ENCODE measurements at places on chromosomes 4 and X.

DNA sequence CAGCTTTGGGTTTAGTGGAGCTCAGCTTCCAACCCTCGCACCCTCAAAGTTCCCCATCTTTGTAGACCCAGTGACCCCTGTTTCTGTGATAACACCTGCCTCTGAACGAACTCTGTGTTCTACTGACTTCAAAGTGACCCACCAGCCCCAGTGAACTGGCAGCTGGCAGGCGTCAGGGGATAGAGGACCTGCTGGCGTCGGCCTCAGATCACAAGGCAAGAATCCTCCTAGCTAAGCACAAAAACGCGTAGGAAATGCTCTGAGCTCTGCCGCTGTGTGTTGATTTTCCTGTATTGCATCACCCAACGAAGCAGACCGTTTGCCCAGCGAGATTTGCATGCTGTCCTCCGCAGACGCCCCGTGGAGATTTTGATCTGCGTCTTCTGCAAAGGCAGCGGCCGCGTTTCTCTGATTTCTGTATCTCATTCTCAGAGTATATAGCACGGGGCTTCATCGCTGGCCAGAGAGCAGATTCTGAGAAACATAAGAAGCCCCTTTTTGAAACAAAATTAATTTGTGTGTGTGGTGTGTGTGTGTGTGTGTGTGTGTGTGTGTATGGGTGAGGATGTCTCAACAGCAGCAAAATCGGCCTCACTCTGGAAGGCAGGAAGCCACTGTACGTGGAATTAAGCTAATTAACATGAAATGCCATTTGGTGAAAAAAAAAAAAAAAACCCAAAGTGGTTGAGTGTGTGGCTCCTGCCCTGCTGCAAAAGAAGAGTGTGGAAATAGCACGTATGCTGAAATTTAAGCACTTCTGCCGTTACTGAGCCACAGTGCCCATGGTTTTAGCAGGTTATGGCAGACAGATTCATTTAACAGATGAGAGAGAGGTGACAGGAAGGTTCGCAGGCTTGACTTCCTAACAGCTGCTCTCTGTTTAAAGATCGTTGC, 29.2 kb upstream of the ASMTL start:
- DNase-seq = peak; percentile 72

DNA sequence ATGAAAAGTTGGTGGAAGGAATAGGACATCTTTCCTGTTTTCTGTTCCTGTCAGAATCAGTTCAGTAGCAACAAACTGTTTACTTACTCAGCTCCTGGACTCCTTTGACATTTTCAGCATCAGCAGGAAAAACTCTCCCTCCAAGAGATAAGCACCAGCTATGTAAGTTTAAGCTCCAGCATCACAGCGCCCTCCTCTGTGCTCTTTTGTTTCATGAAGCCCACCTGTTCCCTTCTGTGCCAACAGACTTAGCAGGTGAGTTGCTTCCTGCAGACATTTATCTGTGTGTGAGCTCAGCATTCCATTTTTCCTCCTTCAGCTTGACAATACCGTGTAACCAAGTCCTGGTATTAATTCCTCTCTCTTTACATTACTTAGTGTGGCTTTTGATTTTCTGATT, 644.1 kb upstream of the AGA start:
- no peak for DNase-seq

- no peak for DNase-seq
Observed at GRCh38 chr4:98283219-98284189, 22.3 kb downstream of the RAP1GDS1 start.

DNA sequence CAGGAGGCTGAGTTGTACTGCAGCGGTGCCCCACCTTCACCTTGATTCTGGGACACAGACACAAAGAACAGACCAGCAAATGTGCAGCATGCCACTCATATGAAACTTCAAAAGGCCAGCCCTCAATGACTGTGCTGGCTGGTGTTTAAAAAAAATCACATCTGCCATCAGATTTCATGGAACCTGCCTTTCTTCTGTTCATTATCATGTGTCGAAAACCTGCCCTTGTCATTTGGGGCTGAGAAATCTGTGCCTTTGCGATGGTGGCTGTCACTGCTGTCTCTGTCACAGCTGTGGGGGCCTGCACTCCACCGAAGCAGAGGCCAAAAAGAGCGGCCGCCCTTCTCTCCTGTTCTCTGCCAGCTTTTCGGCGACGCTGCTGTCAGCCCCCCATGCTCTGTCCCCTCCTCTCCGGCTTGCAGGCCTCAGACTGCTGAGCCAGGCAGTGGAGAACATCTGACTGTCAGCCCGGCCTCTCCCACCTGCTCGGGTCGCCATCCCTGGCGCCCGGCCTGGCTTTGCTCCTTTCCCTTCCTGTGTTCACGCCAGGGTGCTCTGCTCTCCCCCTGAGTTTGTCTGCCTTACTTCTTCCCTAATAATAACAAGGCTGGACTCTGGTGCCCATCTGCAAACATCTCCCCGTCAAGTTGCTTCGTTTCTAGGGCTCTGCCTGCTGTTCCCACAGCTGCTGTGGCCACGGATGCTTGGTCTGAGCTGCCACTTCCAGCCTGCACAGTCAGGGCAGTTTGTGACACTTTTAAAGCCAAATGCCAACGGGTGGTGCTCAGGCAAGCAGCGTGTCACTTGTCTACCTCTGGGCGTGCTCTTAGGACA, 355.2 kb downstream of the UNC5C start:
- DNase-seq = no peak

DNA sequence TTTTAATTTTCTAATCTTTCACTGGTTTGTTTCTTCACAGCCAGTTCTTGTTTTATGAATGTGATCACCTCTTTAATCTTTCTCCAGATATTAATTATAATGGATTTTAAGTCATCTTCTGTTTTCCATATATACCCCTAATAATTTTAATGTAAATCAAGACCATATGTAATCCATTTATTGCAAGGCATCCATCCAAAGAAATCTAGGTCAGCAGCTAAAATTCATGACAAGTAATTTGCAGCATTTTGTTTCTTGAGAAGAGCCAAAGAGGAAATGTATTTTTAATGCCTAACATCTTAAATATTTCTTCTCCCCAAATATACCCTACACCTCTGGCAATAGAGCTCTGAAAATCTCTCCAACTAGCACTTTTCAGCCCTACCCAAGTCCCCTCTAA, 81.1 kb downstream of the SUPT20HL2 start:
- no peak for DNase-seq

DNA sequence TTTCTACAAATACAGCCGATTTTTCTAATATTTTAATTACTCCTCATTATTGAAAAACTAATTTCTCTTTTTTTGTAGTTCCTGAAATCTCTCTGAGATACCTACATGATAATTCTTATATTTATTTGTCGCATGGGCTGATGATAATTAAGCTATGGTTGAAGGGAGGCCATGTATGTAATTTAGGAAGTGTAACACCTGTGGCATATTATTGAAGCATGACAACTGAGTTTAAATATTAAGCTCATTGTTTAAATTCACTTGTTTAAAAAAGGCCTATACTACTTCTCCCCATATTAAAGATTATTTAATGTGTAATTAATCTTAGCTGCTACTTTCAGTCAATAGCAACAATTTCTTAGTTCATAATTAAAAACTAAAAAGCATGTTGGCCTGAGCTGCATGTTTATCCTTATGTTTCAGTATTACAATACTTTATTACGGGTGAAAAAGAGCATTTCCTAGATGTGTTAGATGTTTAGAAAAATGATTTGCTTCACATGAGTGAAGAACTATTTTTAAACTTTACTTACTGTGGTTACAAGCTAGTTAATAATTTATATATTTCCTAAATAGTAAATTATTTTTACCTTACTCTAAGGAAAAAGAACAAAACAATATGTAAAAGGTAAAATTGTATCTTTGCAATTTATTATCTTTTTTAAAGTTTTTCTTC, 122.4 kb downstream of the RAP1GDS1 start:
- no peak for DNase-seq

- DNase-seq = no peak
Observed at GRCh38 chr4:146436423-146437162, 85.1 kb downstream of the SLC10A7 start.

DNA sequence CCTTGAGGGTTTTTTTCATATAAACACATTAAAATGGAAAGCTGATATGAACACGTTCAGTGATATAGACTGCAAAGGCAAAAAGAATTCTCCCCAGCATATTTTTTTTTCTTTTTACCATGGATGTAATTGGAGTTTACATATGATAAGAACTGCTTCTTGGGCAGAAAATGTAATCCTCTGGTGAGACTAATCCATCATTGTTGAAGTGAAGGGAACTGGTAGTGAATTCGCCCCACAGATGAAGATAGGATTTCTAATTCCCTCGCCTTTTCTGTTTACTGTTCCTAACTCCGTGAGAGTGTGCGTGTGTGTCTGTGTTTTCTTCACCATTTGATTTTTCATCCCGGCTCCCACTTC, 88.9 kb downstream of the GPR143 start:
- no peak for DNase-seq

- peak; percentile 45 for DNase-seq
Observed at GRCh38 chrX:69145714-69146113, 19.5 kb downstream of the PJA1 start.

DNA sequence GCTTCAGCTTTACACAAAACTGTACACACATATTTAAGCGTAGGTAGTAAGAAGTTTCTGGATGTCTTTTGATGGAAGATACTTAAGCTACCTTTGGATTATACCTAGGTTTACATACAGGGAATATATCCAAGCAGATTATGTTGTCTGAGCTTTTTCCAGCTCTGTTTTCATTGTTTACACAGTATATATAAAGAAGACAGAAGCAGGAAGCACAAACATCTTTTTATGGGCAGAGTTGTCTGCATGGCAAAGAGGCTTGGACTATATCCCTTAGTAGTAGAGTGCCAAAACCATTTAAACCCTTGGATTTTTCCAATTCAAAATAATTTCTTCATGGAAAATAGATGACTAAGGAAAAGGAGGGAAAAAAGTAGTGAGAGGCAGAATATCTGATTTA, 329.4 kb upstream of the AGA start:
- no peak for DNase-seq

DNA sequence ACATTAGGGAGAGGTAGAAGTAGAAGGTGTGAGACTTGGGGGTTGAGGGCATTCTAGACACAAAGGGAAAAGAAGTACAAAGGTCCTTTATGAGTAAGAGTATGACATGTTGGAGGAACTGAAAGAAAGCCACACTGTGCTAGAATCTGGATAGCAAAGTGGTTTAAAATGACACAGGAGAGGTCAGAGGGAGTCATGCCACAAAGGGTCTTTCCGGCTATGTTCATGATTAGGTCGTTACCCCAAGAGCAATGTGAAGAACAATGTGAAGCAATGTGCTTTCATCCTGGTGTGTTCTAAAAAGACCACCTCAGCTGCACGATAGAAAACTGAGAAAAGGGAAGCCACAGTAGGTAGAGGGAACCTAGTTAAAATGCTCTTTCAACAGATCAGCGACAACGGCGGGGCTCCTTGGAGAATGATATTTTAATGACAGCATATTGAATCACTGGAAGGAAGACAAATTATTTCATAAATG, 29.2 kb downstream of the SMIM14 start:
- no peak for DNase-seq

DNA sequence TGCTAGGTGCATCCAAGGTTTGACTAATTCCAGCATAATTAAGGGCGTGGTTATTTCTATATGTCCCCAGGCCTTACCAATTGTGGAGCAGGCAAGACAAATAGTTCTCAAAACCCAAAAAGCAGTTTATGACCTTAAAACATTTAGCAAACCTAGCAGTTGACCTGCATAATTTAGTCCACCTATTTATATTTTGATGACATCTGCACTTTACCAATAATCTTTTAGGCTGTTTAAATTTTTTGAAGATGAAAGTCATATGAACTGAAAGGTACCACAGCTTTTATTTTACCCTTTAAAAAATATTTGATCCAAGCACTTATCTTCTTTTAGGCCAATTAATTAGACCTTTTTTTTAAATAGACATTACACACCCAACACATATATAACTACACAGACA, 9.8 kb upstream of the ASIC5 start:
- no peak for DNase-seq

DNA sequence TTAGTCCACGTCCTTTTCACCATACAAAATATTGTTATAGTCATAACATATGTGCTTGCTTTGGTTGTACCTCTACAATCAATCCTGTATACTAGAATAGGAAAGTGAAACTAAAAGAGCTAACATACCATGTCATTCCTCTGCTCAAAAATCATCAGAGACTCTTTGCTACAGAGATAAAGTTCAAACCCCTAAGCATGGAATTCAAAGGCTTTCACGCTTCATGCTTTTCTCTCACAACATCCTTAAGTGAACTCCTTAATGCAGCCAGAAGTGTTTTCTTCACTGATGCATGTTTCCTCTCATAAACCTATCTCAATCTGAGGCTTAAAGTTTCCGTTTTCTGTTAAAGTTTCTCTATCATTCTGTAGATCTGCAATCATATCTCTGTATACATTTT, 744.6 kb upstream of the IGFBP7 start:
- no peak for DNase-seq

DNA sequence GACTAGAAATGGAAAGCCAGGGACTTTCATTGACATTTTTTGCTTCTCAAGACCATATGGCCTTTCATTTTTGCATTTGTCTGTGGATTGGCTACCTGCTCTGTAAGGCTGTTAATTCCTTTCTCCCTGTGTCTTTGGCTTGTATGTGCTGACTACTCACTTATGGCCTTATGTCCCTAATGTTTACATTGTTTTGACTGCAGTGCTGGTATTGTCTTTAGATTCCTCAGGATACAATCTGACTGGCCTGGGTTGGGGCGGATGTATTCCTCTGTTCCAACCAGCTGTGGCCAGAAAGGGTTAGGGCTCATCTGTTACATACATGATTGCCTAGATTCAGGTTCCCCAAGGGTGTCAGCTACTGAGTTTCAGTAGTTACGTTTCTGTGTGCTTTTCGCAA, 108.1 kb downstream of the RAPGEF2 start:
- DNase-seq = no peak

DNA sequence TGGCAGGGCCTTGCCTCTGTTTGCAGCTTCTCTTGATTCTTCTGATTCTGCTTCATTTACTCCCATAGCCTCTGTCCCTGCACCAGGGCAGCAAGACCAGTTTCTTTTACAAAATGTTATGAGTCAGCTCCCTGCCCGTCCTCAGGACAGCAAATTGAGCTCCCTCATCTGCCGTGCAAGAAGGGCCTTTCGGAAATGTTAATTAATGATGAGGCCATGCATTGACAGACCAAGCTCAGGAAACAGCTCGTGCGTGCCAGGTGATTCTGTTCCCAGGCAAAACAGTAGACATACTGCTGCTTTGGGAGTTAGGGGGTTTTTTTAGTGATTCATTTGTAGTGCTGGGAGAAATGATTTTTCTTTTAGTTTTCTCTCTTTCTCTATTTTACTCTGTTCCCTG, 231.7 kb downstream of the FBXW7 start:
- no peak for DNase-seq

DNA sequence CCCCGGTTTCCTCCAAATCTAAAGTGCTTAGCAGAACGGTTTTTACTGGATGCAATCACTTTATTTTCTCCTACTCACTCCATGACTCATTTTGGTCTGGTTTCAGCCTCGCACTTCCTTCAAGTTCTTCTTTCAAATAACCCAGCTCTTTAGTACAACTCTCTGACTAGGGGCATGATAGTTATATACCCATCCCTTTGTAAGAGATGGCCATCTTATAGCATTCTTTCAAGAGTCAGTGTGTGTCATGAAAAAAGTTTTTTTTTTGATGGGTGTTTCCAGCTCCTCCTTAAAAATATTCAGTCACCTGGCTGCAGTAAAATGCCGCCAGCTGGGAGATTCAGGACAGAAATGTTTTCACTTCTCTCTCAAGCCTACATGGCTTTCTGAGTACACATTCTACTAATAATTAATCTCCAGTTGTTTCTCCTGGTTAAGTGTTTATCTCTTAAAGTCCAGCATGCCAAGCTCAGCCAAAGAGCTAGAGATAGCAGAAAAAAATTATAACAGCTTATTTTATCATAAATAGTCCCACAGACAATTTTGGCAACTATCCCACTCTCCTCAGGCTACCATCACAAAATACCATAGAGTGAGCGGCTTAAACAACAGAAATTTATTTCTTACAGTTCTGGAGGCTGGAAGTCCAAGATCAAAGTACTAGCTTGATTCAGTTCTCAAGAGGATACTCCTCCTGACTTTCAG, 139.3 kb downstream of the GASK1B start:
- no peak for DNase-seq
